Hematopoietic multipotent progenitor cell (in vitro differentiated cells): ENCODE measurements at places on chromosomes 6 and 20.

DNA sequence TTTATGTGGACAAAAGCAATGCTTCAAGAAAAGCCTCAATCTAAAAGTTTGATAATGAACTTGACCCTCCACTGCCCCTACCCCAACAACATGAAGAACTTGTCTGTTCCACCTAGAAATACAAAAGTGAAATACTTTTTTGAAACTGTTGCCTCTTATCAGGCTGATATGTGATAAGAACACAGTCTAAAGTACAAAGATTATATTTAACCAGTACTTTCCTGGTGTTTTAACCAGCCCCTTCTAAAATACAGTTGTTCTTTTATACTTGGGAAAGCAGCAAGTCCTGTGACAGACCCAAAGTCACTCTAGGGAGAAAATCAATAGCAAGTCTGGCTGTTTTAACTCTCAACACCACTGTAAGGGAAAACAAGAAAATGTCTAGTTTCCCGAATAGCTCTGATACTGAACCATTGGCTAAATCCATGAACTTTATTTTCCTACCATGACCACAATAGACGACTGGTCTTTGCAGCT is 6.6 kb downstream of the OARD1 start:
- DNase-seq, result no peak

- DNase-seq, result no peak
Observed at GRCh38 chr6:131488780-131489179, 84.2 kb upstream of the ARG1 start.

GRCh38 chr20:57414867-57415592 is 23.8 kb downstream of the RBM38 start:
- peak; percentile 64 for DNase-seq

GRCh38 chr20:51752343-51752951 is 15.7 kb downstream of the ATP9A start:
- no peak for DNase-seq

DNA sequence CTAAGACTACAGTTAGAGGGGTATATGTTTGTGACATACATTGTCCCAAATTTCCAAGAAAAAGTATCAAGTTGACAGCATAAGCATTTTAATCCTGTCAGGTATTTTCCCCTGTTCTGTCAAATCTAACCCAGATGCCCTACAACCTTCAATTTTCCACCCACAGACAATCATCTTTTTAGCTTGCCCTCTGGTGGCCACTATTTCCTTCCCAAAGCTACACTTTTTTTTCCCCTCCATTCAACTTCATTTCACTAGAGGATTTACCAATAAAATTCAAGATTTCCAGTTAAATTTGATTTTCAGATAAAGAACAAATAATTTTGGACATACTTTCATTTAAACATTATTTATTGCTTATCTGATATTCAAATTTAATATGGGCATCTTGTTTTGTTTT is 286.6 kb downstream of the TENT5A start:
- peak; percentile 5 for DNase-seq

- no peak for DNase-seq
Observed at GRCh38 chr20:25049261-25050060, 8.5 kb downstream of the ACSS1 start.

DNA sequence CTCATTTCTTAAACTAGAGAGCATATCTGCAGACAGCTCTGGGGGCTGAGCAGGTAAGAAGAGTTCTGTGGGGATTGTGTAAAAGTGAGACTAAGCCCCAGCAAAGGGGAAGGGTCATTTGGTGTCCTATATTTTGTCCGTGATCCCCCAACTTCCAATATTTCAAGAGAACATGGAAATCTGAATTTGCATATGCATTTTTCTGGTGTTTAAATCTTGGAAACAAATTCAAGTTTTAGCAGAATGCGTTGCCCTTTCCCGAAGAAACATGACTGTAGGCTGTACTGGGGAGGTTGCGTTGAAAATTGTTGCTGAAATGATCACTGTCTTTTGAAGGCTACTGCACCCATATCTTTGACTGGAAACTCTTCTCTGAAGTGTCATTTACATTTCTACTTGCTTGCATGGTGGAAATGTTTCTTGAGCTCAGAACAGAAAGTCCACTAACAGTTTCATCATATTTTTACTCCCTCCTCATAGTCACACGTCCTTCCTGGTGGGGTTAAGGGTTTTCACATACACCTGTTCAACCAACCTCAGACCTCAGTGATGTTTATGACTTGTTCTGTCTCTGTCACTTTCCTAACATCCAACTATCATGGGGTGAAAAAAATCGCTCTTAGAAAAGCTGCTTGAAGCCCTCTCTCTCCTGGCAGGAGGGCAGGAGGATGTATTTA is 140.3 kb downstream of the BCAS1 start:
- no peak for DNase-seq

DNA sequence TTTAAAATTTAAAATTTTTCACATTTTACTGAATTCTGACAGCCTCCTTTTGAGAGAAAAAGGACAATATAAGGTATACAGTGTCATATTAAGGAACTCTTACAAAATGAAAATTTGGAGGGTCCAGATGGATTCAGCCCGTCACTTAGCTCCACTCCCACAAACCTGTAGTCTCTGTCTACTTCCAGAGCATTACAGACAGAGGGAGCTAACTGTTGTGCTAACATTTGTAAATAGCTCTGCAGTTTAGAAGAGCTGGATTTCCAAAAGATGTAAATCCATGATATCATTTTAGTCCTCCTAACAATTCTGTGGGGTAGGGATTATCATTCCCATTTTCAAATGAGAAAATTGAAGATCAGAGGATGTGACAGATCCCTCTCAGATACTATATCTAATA is 16.1 kb upstream of the SERINC3 start:
- DNase-seq, result no peak

DNA sequence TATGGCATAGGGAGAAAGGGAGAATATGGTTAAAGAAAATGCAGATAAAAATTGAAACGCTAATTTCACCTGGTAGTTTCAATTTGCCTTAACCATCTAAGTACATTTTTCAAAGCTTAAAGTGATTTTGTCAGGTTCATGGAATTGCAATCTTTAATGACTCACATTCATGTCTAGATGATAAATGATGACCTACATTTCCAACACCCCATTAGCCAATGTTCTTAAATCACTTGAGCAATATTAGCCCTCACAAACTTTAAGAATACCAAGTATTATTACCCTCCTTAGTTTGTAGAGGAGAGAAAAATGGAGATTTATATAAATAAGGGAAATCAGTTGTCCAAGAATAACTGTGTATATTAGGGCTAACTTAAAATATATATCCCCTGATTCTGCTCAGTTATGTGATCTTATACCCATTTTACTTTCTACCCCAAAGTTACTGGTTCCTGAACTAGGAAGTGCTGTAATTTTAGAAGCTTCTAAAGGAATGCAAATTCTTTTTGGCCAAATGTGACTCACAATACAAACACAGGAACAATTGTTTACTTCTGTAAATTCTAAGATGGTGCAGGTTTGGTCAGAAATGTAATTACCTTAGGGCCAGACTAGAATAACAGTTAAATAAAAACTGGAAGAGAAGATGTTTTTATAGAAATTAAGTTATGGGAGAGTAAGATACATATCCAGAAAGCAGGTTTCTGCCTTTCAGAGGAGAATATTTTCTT is 34.5 kb downstream of the TPBG start:
- no peak for DNase-seq

DNA sequence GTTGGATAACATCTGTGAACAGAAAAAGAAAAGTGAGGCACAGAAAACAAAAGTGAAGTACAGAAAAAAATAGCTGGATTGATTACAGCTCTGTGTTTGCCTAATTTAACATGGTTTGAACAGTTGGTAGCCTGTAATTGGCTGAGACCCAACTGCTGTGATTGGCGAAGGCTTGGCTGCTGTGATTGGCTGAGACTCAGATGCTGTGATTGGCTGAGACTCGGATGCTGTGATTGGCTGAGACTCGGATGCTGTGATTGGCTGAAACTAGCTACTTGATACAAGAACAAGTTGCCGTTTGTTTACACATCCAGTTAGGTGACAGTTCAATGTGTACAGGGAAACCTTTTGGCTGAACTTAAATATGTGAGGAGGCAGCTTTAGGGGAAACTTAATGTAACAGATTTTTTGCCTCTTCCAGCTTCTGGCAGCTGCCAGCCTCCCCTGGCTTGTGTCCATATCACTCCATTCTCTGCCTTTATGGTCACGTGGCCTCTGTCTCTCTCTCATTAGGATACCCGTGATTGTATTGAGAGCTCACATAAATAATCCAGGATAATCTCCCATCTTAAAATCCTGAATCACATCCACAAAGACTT is 223.4 kb upstream of the FOXA2 start:
- no peak for DNase-seq

DNA sequence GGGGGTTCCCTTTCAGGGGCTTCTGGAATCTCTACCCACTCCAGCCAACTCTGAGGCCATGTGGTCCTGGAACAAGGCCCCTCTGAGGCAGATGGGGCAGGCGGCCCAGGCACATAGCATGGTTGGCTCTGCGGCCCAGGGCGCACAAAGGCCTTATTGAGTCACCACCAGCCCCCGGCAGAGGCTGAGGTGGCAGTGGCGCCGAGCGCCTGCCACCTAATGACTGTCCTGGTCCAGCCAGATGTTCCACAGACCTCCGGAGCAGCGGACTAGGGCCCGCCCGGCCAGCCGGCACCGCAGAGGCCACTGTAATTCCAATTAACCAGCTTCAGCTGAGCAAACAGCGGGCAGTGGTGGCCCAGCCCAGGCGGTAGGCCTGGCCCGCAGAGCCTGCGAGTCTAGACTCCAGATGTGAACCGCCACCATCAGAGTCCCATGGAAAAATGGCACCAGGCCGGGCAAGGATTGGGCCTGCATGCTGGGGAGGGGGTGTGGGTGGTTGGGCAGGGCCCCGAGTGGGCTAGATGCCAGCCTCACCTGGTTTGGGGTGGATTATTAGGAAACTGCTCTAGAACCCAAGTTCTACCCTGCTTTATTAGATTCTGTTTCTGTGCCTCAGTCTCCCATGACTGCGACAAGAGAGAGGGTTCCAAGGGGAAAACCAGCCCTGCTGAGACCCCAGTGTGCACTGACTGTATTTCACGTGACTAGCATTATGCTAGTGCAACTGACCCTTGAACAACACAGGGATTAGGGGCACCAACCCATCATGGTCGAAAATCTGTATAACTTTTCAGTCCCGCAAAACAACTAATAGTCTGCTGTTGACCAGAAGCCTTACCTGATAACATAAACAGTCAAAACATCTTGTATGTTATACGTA is 34.1 kb upstream of the ID1 start:
- DNase-seq, result no peak

DNA sequence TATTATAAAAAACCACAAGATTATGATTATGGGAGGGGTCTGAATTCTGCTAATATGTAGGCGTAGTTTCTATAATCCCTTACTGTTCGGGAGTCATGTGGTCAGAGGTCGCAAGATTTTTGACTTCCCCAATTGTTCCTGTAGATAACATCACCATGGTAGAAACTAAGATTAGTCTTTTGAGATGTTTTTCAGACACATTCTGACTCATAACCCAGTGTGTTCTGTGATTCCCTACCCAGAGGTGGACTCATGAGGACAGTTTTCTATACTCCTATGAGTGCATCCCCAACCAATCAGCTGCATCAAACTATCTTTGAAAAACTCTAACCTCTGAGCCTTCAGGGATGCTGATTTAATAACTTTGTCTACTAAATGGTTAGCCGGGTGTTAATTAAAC is 175.5 kb downstream of the RFPL4B start:
- no peak for DNase-seq

DNA sequence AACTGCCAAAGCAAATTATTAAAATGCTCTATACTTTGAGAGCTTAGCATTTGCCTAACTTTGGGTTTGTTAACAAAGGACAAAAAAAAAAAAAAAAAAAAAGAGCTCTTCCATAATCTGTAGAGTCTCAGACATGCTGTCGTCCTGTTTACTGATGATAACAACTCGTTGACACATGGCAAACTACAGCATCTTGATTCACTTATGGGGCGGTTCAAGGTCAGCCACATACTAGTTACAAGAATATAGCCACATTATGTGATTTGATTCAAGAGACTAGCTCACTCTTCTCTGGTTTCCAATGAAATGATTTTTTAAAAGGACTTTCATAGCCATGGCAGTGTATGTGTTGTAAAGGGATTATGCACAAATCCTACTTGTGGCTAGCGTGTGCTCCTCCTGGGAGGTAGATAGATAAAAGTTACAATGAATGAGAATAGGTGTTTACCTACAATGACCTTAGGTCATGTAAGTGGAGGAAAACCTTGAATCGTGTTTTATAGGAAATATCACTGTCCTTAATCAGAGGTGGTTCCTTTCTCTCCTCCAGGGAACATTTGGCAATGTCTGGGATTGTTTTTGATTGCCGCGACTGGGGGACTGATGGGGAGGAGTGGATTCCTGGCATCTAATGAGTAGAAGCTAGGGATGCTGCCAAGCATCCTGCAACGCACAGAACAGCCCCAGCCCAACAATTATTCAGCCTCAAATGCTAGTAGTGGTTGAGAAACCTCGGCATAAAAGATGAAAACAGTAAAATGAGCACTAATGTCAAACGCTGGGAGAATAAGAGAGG is 969.2 kb upstream of the SLC35B3 start:
- no peak for DNase-seq

DNA sequence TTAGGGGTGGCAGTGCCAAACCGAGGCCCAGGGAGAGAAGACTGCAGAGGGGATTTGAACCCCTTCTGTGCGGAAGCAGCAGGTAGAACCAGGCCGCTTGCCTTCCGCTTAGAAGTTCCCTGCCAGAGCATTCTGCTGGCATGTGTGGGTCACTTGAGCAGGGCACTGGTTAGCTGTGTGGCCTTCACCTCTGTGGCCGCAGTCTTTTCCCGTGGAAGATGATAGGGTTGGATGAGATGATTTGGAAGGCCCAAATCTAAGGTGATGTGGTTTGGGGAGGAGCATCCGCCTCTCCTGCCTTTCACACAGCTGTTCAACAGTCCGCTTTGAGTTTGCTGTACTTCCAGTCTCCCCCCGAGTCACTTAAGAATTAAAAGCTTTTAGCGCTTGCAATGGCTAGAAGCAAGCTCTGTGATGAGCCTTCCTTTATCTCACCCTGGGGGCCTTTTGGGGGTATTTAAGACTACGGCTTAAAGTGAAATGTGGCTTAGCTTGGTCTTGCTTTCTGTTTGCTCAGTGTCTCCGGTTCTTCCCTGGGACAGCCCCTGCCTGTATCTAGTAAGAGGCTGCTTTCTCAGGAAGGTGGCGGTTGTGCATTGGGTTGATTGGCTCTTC is 743 bp downstream of the CMTR1 start:
- no peak for DNase-seq

DNA sequence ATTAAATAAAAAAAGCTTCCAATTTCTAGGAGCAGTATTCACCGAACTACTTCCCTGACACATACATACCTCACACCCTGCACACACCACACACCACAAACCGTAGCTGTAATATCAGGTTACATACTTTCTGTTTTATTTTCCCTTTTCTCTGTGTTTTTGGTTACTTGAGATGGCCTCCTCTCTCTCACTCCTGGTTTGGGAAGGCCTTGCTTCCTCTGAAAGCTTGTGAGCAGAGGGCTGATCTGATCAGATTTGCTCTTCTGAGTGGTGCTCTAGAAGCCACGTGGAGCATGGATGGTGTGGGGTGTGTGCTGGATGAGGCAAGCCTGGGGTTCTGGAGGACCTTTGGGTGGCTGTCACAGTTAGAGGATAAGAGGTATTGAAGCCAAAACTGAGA is 20.9 kb downstream of the UTRN start:
- no peak for DNase-seq
